ENCODE measurements at places on chromosomes 4 and X.
A peak's percentile ranks its signal among the peaks of the same experiment; 100 is the strongest.

DNA sequence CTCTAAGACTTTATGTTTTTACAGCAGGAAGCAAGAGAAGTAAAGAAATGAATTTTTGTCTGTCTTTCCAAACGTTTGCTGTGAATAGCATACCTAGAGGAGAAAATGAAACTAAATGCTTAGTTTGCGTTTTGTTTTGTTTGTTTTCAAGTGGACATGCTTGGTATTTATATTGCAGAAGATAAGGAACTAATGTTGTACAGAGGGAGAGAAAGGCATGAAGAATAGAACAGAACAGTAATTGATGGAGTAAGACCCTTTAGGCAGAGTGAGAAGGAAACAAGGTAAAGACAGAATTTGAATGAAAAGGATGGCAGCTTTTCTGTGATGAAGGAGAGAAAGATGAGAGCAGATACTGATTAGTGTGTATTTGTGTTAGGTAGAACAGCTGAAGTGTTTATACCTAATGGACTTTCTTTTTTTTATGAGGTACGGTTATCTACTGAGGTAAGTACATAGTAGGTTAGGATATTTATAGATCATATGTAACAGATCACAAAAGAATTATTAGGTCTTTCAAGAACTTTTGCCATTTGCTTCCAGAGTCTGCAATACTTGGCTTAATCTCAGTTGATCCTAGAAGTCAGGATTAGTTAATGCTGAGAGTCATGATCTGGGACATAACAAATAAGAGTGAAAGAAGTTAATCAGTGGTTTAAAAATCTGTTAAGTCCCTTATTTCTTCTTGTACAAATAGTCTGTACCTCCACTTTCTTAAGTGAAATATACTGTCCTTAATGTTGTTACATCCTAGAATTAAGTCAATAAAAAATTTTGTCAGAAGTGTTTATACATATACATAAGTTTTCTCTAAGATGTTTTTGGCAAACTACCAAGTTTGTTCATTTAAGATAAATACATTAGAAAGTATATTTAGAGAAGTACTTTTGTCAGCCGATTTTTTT is 36.8 kb downstream of the FABP2 start:
- no peak overlapping the region for H3K4me3 ChIP-seq
- H3K27ac ChIP-seq = peak overlapping the region; percentile 17
- peaks cover 5% of the 10 kb centered on the region for H3K4me1 ChIP-seq
- H3K27me3 ChIP-seq = no peaks in the 10 kb centered on the region

GRCh38 chrX:134172588-134173259 is 64.3 kb upstream of the CCDC160 start:
- H3K4me3 ChIP-seq = peak overlapping the region; percentile 65
- H3K27ac ChIP-seq = no peak overlapping the region
- peak; percentile 67 for DNase-seq
- H3K36me3 ChIP-seq = no peaks in the 10 kb centered on the region
- no peaks in the 10 kb centered on the region for H3K27me3 ChIP-seq

DNA sequence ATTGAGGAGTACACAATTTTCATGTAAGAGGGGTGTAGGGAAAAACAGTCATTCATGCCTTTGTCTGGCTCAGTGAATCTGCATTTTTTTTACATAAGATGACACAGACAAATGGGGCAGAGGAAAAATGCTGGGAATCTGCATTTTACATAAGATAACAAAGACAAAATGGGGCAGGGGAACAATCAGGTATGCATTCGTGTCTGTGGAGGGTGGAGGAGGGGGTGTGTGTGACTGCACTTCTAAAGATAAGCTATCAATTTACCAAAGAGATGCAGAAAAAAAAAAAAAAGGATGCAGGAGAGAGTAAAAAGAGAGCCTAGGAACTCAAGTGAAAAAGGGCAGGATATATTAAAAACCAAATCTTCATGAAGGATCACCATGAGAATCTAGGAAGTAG is 637.4 kb downstream of the ZNF674 start:
- no peaks in the 10 kb centered on the region for H3K36me3 ChIP-seq
- no peak for DNase-seq
- H3K27ac ChIP-seq = no peak overlapping the region
- no peaks in the 10 kb centered on the region for H3K27me3 ChIP-seq

- no peak overlapping the region for H3K27ac ChIP-seq
- H3K4me3 ChIP-seq = no peak overlapping the region
- no peaks in the 10 kb centered on the region for H3K27me3 ChIP-seq
- H3K36me3 ChIP-seq = no peaks in the 10 kb centered on the region
- peaks cover 34% of the 10 kb centered on the region for H3K4me1 ChIP-seq
These were observed 44.0 kb downstream of the ZNF518B start for GRCh38 chr4:10413177-10413576.

DNA sequence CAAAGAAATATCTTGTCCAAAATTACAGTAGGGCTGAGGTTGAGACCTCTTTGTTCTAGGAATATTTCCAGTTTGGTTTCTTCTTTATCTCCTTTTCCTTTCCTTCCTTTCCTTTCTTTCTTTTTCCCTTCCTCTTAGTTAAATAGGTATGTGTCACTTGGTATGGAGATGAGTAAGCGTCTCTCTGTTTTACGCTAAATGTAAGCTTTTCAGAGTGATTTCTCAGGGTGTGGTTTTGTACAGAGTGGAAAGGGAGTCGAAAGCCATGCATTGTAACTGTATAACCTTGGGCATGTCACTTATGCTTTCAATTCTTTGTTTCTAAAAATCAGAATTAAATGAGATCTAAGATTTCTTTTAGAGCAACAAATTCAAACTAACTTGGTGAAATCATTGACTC is 54.8 kb downstream of the TLL1 start:
- H3K27me3 ChIP-seq = no peaks in the 10 kb centered on the region
- no peak overlapping the region for H3K27ac ChIP-seq
- DNase-seq = no peak
- H3K36me3 ChIP-seq = no peaks in the 10 kb centered on the region
- no peaks in the 10 kb centered on the region for H3K4me1 ChIP-seq
- no peak overlapping the region for H3K4me3 ChIP-seq

- H3K27me3 ChIP-seq = no peaks in the 10 kb centered on the region
- DNase-seq = no peak
- no peaks in the 10 kb centered on the region for H3K36me3 ChIP-seq
- H3K4me1 ChIP-seq = no peaks in the 10 kb centered on the region
- H3K27ac ChIP-seq = no peak overlapping the region
These were observed 30.6 kb downstream of the GUCY1B1 start for GRCh38 chr4:155789391-155789790.

GRCh38 chr4:143215873-143216272 is 31.2 kb downstream of the USP38 start:
- H3K27me3 ChIP-seq = no peaks in the 10 kb centered on the region
- peaks cover 13% of the 10 kb centered on the region for H3K36me3 ChIP-seq
- H3K4me3 ChIP-seq = no peak overlapping the region
- H3K27ac ChIP-seq = no peak overlapping the region
- no peaks in the 10 kb centered on the region for H3K4me1 ChIP-seq

DNA sequence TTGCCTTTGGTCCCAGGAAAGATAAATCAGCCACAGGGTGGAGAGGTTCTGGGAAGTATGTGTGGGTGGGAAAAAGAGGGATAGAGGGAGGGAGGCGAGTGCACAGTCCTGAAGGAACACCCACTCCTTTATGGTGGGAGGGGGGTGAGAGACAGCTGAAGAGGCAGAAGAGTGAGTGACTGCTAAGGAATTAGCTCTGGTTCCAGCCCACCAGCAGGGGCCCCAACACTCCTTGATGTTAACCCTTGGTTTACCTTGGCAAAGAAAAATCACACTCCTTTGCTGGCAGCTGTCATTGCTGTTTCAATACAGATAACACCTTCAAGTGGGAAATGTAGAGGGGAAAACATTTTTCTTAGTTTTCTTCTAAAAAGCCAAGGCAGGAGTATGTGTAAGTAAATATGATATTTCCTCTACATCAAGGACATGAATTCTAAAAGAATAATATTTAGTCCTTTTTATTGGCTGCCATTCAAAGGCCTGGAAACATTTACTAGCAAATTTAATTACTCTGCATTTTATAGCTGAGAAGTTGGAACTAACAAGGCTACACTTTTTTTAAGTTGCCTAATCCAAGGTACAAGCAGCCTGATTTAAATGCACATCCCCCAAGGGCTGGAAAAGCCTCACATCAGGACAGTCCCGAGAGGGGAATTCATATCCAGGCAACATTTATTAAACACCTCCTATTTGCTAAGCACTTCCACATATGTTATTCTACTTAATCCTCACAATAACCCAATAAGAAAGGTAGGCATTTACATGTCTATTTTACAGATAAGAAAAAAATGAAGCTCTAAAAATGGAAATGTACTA is 81.7 kb downstream of the HS6ST2 start:
- no peaks in the 10 kb centered on the region for H3K27me3 ChIP-seq
- DNase-seq = no peak
- H3K27ac ChIP-seq = no peak overlapping the region
- no peaks in the 10 kb centered on the region for H3K4me1 ChIP-seq
- H3K36me3 ChIP-seq = no peaks in the 10 kb centered on the region

GRCh38 chr4:55543858-55544257 is 2.9 kb downstream of the CLOCK start:
- peaks cover 9% of the 10 kb centered on the region for H3K4me1 ChIP-seq
- H3K4me3 ChIP-seq = no peak overlapping the region
- H3K27ac ChIP-seq = peak overlapping the region; percentile 39
- H3K27me3 ChIP-seq = no peaks in the 10 kb centered on the region

- H3K27ac ChIP-seq = no peak overlapping the region
- H3K4me1 ChIP-seq = peaks cover 13% of the 10 kb centered on the region
- no peak overlapping the region for H3K4me3 ChIP-seq
- H3K36me3 ChIP-seq = no peaks in the 10 kb centered on the region
These were observed 15.5 kb upstream of the HSD17B11 start for GRCh38 chr4:87406462-87406861.

DNA sequence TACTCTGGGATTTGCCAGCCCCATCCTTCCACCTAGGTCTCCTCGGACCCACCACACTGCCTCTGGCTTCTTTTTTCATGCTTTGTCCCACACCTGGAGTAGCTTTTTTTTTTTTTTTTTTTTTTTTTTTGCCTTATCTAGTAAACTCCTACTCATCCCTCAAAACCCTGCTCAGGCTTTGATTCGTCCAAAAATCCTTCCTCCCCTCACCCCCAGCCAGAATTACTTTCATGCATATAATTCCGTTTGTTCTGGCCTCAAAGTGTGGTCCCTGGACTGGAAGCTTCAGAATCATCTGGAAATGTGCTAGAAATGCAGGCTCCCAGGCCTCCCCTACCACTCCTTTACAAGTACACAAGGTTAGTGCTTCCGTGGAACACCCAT is 320.1 kb downstream of the PTTG2 start:
- no peak overlapping the region for H3K4me3 ChIP-seq
- no peaks in the 10 kb centered on the region for H3K27me3 ChIP-seq
- no peak for DNase-seq
- no peak overlapping the region for H3K27ac ChIP-seq
- no peaks in the 10 kb centered on the region for H3K36me3 ChIP-seq
- H3K4me1 ChIP-seq = no peaks in the 10 kb centered on the region

- no peaks in the 10 kb centered on the region for H3K4me1 ChIP-seq
- DNase-seq = no peak
- no peaks in the 10 kb centered on the region for H3K27me3 ChIP-seq
- H3K36me3 ChIP-seq = no peaks in the 10 kb centered on the region
- no peak overlapping the region for H3K4me3 ChIP-seq
These were observed 125.5 kb downstream of the IL15 start for GRCh38 chr4:141761926-141762325.

GRCh38 chrX:2697741-2698299 is 6.7 kb downstream of the CD99 start:
- no peaks in the 10 kb centered on the region for H3K36me3 ChIP-seq
- H3K4me3 ChIP-seq = peak overlapping the region; percentile 38
- peaks cover 80% of the 10 kb centered on the region for H3K4me1 ChIP-seq
- DNase-seq = peak; percentile 23
- H3K27me3 ChIP-seq = no peaks in the 10 kb centered on the region

GRCh38 chrX:39438603-39439602 is 637.6 kb downstream of the MID1IP1 start:
- no peak overlapping the region for H3K4me3 ChIP-seq
- no peaks in the 10 kb centered on the region for H3K27me3 ChIP-seq
- no peaks in the 10 kb centered on the region for H3K36me3 ChIP-seq

GRCh38 chr4:95045429-95045828 is 287.7 kb downstream of the BMPR1B start:
- DNase-seq = no peak
- H3K4me1 ChIP-seq = no peaks in the 10 kb centered on the region
- H3K4me3 ChIP-seq = no peak overlapping the region
- no peaks in the 10 kb centered on the region for H3K27me3 ChIP-seq
- H3K27ac ChIP-seq = no peak overlapping the region

GRCh38 chr4:1113311-1114009 is at the start of gene RNF212:
TSS of gene RNF212 (minus strand) at chr4:1113564. CDS start at chr4:1113464, 100 bp downstream.
- H3K36me3 ChIP-seq = no peaks in the 10 kb centered on the region
- no peaks in the 10 kb centered on the region for H3K4me1 ChIP-seq
- DNase-seq = peak; percentile 59
- H3K4me3 ChIP-seq = peak within 1 kb of the TSS; percentile 37
- H3K27ac ChIP-seq = no peak within 1 kb of the TSS
- H3K27me3 ChIP-seq = no peaks in the 10 kb centered on the region

GRCh38 chr4:24753519-24753918 is 41.9 kb upstream of the SOD3 start:
- no peaks in the 10 kb centered on the region for H3K36me3 ChIP-seq
- H3K4me3 ChIP-seq = no peak overlapping the region
- H3K27me3 ChIP-seq = no peaks in the 10 kb centered on the region

DNA sequence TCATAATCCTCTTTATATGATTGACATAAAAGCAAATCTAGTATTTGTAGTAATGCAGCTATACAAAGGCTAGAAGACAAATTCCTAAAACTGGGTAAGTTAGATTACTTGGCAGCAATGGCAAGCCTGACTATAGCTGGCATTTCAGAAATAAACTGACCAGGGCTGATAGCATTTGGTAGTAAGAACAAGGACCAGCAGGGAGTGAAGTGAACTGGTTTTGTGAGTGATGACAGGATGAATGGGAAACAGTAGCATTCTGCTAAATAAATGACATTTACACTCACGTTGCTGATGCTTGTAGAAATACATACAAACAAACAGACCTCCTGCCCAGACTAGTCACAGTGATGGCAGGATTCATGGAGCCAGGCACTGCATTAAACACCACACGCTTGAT is 31.5 kb upstream of the TNIP3 start:
- H3K36me3 ChIP-seq = no peaks in the 10 kb centered on the region
- H3K27ac ChIP-seq = no peak overlapping the region
- H3K4me1 ChIP-seq = no peaks in the 10 kb centered on the region
- DNase-seq = no peak
- no peaks in the 10 kb centered on the region for H3K27me3 ChIP-seq
- no peak overlapping the region for H3K4me3 ChIP-seq

- no peak overlapping the region for H3K4me3 ChIP-seq
- no peak overlapping the region for H3K27ac ChIP-seq
- no peaks in the 10 kb centered on the region for H3K36me3 ChIP-seq
- DNase-seq = no peak
- H3K27me3 ChIP-seq = no peaks in the 10 kb centered on the region
These were observed 334.4 kb upstream of the PCDH18 start for GRCh38 chr4:137866671-137867070.

DNA sequence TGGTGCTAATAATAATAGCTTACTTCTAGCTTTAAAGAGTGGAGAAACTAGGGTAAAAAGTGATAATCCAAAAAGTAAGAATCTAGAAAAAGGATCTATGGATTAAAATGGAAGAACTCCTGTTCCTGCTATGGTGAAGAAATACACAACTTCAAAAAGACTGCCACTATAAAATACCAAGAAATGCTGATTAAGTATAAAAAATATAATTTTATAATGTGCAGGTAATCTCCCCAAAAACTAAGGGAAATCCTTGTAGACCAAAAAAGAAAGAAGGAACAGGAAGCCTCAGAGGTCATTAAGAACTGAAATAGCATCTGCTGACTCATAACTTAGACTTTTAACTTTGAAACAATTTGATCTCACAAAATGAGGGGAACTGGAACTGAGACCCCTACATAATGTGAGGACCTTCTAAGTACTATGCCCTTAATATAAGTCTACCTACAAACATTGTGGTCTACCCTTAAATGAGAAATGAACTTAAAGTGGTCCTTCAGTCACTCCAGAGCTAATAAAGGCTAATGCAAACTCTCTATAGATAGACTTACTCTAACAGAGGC is 50.6 kb upstream of the SRPX start:
- no peak overlapping the region for H3K27ac ChIP-seq
- H3K36me3 ChIP-seq = no peaks in the 10 kb centered on the region
- no peaks in the 10 kb centered on the region for H3K27me3 ChIP-seq
- no peak for DNase-seq

All from B cell (primary cell).